GM23248 (cell line): ENCODE measurements at places on chromosomes 11 and 22.

- peak; percentile 11 for DNase-seq
These were observed at the start of gene B3GAT1 for GRCh38 chr11:134412203-134413042. Gene B3GAT1, minus strand, starts transcription at chr11:134412242. Its CDS starts 24,583 bp downstream, at chr11:134387659.

DNA sequence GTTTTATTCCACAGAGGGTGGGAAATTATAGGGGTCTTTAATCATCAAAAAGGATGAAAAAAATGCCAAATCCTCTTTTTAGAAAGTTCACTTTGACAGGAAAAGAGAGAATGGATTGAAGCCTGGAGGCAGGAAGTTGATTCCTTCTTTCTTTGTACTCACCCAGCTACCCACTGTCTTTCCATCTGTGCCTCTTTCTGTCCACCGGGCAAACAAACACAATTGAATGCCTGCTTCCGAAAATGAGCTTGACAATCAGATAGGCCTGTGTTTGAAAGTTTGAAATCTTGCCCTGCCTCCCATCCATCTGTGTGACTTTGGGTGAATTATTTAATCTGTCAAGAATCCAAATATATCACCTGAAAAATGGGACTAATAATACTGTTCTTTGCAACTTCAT lies 81.1 kb downstream of the SCN3B start:
- no peak for DNase-seq

DNA sequence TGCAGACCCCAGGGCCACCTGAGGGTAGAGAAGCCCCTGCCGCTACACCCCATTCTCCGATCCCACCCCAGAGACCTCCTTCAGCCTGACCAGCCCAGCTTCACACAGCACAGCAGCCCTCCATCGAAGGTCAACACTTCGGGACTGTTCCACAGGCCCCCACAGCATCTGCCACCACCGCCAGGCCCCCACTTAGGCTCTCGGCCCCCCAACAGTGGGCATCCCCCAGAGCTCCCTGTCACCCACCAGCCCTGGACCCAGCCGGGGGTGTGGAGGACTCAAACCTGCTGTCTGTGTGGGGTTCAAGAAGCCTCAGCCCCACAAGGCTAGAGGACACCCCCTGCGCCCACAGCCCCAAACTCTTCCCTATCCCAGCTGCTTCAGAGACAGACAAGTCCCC lies 6.2 kb downstream of the SBF1 start:
- DNase-seq = no peak

- DNase-seq = peak; percentile 19
These were observed 32.3 kb downstream of the ARHGAP42 start for GRCh38 chr11:100719362-100719761.

DNA sequence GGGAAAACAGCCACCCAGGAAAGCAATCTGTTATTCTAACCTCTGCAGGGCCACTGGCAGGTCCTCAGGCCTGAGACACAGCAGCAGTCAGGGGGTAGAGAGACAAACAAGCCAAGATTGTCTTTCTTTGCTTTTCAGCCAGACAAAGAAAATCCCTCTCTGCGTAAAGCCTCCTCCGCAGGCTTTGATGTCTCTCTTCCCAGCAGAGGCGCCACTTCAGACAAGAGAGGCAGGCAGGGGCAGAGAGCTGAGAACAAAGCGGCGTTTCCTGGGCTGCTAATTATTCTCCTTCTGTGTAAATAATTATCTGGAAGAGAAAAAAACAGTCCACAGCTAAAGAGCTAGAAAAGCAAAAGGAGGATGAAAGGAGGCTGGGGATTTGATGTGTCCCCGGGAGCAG lies 102.7 kb upstream of the SEZ6L start:
- no peak for DNase-seq

DNA sequence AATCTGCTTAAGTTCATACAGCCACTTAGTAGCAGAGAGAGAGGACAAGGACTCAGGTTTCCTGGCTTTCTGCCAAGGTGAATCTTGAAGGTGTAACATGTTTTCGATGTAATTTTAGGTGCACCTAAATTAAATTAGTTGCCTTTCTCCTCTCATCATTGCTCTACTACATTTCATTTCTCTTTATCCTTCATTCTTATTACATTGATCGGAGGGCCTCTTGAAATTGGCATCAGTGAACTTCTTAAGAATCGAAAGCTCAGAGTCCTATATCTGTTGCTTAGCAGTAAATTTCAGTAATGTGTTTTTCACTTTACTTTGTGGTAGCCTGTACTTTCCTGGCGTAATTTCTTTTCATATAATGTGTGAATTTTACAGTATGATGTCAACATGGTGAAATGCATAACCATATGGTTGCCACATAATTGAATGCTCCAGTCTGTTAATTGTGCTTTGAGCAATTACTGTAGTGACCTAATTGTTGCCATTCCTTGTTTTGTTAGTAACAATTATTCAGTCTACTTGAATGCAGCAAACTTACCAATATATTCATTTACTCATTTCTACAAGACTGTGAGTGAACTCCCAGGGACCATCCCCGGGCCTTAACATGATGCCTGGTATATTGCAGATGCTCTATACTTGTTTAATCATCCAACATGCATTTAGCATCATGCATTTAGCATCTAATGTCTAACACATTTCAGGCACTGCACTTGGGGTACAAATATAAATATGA lies 138.1 kb downstream of the MAML2 start:
- DNase-seq = no peak
